ENCODE measurements at places on chromosomes 6 and 20.

- DNase-seq = no peak
Observed at GRCh38 chr20:52649727-52650126, 322.4 kb upstream of the TSHZ2 start.

- no peak for DNase-seq
Observed at GRCh38 chr6:25058941-25059340, 123.2 kb upstream of the RIPOR2 start.

GRCh38 chr6:11525468-11526155, 11.9 kb upstream of the TMEM170B start:
- DNase-seq = peak; percentile 70

DNA sequence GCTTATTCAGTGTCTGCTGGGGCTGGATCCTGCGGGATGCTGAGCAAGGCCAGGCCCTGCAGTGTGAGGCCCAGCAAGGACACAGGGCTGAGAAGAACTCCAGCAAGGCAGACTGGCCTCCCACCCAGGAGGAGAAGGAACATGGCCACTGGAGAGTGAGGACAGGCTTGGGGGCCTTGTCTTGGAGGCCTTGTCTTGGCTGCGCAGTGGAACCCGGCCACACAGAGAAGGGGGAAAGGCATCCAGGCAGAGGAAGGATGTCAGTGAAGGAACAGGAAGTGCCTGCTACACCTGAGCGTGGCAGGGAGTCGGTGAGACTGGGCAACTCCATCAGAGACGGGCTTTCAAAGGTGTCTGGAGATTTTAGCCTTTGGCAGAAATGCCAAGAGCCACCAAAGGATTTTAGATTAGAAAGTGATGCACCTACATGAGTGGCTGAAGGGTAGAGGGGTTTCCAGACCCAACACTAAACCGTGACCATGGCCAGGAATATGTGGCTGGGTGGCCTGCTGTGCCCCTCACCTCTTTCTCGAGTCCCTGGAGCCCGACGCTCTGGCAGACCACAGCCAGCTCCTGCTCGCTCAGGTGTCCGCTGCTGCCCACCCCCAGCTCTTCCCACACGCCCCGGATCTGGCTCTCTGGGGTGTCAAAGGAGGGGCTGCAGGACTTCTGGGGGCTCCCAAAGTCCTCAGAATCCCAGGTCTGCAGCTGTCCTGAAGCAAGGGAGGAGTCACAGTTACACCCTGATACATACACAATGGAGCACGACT, 80.8 kb downstream of the NINL start:
- DNase-seq = no peak

DNA sequence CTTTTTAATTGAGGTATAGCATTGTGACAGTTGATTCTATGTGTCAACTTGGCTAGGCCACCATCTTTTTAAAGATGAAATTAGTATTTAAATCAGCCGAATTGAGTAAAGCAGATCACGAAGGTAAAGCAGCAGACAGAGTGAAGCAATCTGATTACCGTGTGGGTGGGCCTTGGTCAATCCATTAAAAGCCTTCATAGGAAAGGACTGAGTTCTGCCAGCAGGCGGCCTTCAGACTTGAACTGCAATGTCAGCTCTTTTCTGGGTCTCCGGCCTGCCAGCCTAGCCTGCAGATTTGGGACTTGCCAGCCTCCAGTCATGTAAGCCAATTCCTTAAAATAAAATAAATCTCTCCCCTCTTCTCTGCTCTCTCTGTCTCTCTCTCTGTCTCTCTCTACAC, 22.4 kb upstream of the TGM2 start:
- DNase-seq = no peak

- peak; percentile 46 for DNase-seq
Observed at GRCh38 chr6:85458184-85458583, 8.3 kb downstream of the NT5E start.

- DNase-seq = no peak
Observed at GRCh38 chr6:154071236-154071635, 32.2 kb downstream of the OPRM1 start.

- peak; percentile 0 for DNase-seq
Observed at GRCh38 chr6:75693534-75693933, 55.5 kb upstream of the MYO6 start.

DNA sequence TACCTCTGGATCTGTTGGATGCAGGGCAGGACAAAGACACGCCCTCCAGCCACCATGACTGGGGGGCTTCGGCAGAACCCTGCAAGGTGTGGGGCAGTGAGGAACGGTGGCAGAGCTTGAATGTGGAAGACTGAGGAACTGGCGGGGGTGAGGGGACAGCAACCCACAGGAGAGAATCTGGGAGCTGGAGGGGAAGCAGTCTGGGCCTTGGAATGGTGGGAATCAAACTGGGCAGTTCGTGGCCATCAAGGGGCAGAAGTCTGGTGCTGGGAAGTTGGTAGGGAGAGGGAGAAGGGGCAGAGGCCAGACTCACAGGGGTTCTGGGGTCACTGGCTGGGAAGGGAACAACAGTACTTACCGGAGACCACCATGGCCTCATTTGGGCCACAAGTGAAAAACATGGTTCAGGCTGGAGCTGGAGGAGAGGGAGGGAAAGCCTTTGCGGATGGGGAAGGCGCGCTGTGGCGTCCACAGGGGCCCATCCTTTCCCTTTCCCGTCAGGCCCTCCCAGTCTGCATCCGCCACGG, 635 bp downstream of the FLOT1 start:
- DNase-seq = no peak

DNA sequence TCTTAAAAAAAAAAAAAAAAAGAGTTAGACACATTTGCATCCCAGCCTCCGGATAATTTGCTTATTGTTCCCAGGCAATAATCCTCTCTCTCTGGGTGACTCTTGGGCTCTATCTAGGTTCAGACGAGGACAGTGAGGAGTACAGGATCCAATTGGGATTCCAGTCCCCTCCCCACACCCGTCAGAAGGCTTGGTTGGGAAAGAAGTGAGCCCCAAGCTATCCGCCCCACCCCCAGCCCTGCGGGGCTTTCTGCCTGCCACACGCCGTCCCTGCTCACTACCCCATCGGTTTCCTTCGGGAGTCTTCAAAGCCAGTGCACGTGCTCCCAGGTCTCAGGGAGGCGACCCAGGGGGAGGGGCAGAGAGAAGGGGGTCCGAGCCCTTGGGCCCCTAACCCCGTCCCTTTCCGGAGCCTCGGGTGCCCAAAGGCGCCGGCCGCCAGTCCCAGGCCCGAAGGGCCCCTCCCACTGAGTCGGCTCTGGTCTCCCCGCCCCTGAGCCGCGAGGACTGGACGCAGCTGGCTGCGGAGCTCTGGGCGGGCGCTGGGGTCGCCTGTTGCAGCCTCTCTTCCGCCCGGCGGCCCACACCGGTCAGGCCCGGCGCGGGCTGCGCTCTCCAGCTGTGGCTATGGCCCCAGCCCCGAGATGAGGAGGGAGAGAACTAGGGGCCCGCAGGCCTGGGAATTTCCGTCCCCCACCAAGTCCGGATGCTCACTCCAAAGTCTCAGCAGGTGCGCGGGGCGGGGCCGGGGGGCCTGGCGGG, 2.5 kb downstream of the MYMX start:
- DNase-seq = no peak

DNA sequence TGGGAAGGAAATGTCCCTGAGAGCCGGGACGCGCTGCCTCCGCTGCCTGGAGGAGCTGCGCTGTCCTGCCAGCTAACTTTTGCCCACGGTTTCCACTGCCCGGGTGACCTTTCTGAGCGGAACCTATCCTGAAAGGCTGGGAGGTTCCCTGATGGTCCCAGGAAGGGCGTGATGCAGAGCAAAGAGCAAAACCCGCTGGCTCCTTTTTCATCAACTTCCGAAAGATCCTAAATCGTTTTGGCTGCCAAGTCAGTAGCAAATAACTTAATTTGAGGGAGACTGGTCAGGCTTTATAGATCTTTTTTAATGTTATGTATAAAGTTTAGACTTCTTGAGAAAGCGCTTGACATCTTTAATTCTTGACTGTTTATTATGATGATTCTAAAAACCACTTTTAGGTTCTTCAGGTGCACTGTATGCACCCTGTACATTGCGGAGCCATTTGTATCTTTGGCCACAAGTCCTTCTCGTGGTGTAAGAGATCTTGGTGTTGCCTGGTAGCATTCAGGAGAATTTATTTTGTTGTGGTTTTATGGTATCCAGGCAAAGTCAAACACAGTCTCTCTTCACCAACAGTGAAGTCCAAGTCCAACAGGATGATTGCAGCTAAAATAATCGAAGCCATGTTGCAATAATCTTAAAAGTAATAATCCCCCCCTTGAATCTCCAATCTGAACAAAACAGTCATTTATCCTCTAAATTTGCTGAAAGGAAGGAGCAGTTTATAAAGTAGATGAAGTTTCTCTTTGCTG, at the start of gene SYNE1:
SYNE1 (minus strand) TSS at position 67 of the 752 bp plus-strand sequence. CDS start 9,031 bp downstream, outside the sequence.
- peak; percentile 63 for DNase-seq

DNA sequence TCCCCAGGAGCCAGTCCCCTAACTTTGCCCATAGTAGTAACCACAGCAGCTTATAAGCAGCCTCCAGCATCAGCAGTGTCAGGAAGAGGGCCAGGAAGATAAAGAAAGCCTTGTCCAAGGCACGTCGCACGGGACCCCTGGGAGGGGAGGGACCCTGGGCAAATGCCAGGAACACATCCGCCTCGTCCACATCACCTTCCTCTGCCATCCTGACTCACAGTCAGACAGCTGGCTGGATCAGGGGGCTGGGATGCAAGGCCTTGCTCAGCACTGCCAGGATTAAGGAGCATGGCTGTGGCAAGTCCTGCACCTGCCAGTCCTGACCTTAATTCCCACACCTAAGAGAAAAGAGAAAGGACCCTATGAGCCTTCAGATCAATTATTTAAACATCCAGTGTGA, 11.5 kb upstream of the ZBTB22 start:
- DNase-seq = no peak

- DNase-seq = no peak
Observed at GRCh38 chr20:31747640-31748039, 8.6 kb downstream of the TPX2 start.

DNA sequence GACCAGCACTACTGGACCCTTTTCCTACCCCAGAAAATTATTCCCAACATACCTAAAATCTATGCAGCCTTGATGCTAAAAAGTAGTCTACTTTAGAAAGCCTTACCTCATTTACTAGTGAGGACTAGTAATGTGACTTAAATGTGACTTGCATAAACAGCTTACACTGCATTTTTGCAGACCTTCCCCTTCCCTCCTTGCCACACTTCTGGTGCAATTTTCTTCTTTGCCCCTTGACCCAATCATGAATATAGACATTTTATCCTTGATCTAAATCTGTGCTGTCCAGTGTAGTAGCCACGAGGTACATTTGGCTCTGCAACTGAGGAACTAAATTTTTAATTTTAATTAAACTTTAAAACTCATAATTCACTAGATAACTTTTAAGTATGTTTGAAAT, 7.0 kb upstream of the ZKSCAN8 start:
- DNase-seq = no peak

GRCh38 chr20:58996226-58996611, 10.8 kb downstream of the CTSZ start:
- no peak for DNase-seq

- peak; percentile 98 for DNase-seq
Observed at GRCh38 chr20:22921595-22922421, 113.3 kb upstream of the SSTR4 start.

DNA sequence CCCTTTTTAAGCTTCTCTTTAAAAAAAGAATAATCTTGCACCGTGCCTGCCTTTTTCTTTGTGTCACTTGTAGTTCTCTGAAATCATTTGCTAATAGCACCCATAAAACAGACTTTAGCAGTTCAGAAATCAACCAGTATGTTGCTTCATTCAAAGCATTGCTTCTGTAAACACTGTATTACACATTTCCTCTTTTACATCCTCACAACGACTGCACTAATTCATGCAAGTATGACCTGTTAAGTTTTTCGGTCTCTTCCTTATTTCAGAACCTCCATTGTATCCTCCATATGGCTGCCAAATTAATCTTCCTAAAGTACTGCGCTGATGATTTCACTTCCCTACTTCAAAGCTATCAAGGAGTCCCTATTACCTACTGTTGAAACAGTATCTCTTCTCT, 142.9 kb upstream of the RNF217 start:
- no peak for DNase-seq

GRCh38 chr6:24972311-24972958, 36.7 kb upstream of the RIPOR2 start:
- DNase-seq = no peak

DNA sequence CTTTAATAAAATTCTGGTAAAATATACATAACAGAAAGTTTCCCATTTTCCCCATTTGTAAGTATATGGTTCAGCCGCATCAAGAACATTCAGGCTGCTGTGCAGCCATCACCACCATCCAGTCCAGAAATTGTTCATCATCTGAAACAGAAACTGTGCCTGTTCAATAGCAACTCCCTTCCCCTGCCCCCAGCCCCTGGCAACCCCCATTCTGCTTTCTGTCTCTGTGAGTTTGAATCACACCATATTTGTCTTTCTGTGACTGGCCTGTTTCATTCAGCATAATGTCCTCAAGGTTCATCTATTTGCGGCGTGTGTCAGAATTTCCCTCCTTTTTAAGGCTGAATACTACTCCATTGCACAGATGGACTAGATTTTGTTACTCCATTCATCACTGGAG, 19.1 kb downstream of the VSTM2L start:
- no peak for DNase-seq

DNA sequence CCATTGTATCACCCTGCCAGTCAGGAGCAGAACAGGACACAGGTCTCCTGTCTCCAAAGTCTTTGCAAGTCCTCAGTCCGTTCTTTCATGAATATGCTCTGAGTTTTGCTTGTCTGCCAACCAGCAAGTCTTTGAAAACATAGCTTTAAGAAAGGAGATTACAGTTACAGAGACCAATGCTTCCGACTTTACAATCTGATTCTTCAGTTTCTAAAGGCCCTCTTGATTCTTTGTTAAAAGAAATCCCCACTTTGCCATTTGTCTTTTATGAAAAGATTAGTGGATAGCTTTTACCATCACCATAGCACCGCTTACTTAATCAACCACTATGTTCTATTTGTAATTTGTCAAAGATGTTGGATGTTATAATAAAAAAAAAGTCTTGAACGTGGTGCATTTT, 562.8 kb upstream of the BTBD3 start:
- no peak for DNase-seq

- DNase-seq = no peak
Observed at GRCh38 chr6:53461041-53461656, 83.8 kb downstream of the GCLC start.

DNA sequence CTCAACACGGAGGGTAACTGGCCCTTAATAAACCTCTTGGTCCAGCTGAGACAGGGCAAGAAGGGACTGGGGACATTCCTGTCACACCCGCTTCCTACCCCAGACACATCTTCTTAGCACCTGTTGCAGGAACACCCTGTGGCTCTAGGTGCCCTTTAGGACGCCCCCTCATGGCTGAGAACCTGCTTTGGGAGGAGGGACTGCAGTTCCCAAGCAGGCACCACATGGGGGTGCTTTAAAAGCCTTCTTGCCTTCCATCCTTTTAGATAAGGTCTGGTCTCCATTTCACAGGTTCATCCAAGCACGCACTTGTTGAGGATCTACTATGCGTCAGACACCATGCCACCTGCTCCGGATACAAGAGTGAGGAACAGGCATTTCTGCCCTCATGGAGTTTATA, 26.6 kb downstream of the NSFL1C start:
- peak; percentile 64 for DNase-seq

GRCh38 chr20:53872561-53873229, 197.7 kb downstream of the BCAS1 start:
- peak; percentile 76 for DNase-seq

GRCh38 chr20:20362774-20363433, 5.0 kb upstream of the INSM1 start:
- peak; percentile 43 for DNase-seq
